A549 (cell line): ENCODE measurements at places on chromosomes 11 and 22.

GRCh38 chr22:44954149-44954548, 55.7 kb downstream of the PHF21B start:
- no peak for DNase-seq

- DNase-seq: no peak
Measured at GRCh38 chr11:23673366-23673765, 813.1 kb upstream of the CCDC179 start.

DNA sequence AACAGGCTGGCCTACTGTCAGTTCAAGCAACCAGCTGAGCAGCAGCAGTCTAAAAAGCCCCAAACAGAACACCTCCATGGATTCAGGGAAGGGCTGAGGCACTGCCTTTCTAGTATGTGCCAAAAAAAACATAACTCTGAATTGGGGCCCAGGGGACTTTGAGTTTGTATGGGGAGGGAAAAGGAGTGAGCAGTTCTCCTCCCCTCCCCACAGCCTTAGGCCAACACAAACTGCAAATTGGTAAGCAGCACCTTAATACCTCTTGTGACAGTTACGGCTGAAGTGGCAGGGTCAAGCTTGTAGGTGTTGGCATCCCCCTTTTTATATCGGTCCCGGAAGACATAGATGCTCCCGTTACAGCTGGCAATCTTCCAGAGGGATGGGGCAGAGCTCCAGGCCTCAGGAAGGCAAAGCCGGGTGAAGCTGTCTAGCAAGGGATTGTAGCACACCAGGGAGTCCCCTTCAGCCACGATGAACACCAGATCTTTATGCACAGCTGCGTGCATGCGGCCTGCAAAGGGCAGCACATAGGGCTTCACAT, 6.0 kb downstream of the KBTBD4 start:
- no peak for DNase-seq

- DNase-seq: no peak
Measured at GRCh38 chr22:50161508-50162390, 8.8 kb upstream of the PANX2 start.

GRCh38 chr11:95338430-95338991, 107.5 kb upstream of the SESN3 start:
- no peak for DNase-seq

DNA sequence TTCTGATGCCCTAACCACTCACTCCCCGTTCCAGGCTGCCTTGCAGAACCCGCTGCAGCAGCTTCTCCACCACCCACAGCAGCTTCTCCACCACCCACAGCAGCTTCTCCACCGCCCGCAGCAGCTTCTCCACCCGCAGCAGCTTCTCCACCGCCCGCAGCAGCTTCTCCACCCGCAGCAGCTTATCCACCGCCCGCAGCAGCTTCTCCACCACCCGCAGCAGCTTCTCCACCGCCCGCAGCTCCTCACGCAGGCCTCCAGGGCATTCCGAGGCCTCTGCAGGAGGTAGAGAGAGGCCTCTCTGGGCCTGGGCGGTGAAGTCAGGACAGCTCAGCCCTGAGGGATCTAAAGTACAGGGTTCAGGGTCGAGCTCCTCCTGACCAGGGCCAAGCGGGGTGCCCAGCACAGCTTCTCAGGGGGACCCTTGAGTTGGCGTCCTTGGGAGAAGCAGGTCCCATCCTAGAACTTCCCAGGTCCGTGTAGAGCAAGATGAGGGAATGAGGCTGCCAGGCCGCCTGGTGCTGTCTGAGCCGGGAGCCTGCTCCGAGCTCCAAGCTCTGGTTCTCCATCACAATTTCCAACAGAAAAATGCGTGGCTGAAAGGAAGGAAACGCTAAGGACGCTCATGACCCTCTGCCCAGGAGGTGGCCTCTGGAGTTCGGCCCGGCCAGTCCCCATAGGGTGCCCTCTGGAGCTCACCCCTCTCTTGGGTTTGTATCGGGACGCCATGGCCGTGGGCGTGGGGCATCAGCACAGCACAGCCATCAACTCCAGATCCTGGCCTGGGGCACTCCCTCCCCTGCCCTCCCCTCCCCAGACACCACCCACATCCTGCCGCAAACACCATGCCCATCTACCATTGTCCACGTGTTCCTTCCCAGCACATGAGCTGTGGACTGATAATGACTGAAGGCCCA, 528.6 kb downstream of the BRD1 start:
- no peak for DNase-seq

DNA sequence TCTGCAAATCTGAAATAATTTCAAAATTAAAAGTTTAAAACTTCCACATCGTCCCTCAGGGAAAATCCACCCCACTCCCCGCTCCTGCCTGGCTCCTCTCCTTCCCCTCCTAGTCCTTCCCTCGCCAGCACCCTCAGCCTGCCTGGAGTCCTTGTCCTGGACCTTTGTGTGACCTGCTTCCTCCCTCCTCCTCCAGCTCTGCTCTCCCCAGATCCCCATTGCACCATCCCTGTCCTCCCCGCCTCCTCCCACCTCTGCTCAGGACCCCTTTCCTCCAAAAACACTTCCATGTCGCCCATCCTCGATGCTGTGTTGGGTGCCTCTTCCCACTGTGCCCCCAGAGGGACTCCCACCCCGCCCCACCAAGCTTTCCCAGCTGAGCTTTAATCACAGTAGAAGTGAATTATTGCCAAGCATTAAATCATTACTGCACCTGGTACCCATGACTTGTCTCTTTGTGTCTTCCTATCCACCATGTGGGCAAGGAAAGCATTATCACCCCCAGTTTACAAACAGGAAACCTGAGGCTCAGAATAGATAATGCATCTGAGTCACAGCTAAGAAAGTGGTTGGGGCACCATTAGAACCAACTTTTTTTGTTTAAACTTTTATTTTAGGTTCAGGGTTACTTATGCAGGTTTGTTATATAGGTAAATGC, 2.4 kb upstream of the ZP1 start:
- DNase-seq: no peak

DNA sequence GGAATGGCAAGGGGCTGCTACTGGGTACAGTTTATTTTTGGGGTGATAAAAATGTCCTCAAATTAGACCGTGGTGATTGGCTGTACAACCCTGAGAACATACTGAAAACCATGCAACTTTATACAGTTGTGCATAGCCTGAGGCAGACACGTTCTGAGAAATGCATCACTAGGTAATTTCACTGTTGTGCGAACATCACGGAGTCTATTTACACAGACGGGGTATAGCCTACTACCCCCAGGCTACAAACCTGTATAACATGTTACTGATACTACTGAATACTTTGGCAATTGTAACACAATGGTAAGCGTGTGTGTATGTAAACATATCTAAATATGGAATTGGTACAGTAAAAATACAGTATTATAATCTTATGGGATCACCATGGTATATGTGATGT, 23.6 kb downstream of the NARS2 start:
- no peak for DNase-seq

DNA sequence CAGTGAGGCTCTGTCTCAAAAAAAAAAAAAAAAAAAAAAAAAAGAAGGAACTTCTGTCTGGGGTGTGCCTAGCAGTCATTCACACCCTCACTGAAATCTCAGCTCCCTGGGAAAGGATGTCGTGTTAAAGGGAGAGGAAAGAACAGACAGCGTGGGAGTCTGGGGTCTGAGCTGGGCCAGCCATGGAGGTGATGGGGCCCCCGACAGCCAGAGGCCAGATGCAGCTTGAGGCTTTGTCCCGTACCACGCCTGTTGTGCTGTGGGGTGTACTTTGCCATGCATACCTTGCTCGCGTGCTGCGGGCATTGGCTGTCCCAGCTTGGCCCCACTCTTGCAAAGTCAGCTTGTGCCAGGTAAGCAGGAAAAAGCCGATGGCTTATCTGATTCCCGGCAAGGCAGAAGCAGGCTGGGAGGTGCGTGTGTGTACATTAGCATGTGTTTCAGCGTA, 4.6 kb downstream of the SYT12 start:
- no peak for DNase-seq

- peak; percentile 1 for DNase-seq
Measured at GRCh38 chr11:55106391-55106790, 155.6 kb upstream of the TRIM48 start.
